ENCODE measurements at places on chromosomes 1 and 21.

- no peak for DNase-seq
These were observed 14.4 kb upstream of the CD101 start for GRCh38 chr1:116987256-116987555.

- peak; percentile 74 for DNase-seq
These were observed 93.0 kb downstream of the ABCA4 start for GRCh38 chr1:94027721-94028515.

DNA sequence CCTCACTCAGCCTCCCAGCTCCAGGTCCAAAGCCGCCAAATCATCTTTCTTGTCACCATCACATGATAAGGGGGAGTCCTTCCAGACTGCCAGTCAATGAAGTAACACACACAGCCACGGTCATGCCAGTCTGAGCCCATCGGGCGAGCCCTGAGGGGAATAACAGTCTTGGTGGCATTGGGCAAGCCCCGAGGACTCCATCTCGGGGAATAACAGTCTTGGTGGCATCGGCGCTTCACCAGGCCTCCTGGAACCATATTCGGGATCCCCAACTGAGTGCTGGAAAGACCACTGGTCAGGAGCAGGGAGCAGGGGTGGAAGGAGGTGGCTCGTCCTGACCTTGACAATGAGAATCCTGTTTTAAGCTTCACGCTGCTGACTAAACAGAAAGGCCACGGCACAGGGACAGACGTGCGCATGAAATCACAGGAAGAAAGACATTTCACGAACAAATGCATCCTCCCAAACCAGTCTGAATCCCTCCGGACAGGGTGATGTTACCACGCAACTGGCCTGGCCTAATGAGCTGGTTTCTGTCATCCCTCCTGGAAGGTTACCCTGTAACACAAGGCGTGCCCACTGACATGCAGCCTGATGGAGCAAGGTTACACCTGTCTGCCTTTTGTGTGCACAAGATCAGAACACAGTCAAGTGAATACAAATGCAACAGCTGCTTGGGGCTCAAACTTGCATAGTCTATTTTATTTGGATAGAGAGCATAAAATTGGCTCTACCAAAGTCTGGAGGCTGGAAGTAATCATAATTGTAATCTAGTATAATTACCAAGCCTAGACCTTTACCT is 517.4 kb downstream of the KIF26B start:
- no peak for DNase-seq

- no peak for DNase-seq
These were observed 151.6 kb upstream of the ZNF644 start for GRCh38 chr1:91173346-91173890.

DNA sequence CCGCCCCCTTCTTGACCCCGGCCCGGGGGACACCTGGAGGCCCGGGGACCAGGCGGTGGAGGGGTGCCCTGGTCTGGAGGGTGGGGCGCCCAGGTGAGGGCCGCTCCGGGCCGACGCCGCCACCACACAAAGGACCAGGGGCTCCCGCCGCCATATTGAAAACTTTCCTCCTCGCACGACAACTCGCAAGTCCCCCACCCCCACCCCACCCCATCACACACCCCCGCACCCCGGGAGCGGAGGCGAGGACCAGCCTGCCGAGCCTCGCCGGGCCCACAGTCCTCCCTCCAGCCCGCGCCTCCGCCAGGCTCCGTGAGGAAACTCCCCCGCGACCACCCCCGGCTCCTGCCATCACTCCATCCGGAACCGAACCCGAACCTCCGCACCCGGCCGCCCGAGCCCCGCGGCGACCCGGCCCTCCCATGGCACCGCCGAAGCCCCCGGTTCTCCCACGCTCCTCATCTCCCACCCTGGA is 733 bp downstream of the KDM5B start:
- peak; percentile 43 for DNase-seq

DNA sequence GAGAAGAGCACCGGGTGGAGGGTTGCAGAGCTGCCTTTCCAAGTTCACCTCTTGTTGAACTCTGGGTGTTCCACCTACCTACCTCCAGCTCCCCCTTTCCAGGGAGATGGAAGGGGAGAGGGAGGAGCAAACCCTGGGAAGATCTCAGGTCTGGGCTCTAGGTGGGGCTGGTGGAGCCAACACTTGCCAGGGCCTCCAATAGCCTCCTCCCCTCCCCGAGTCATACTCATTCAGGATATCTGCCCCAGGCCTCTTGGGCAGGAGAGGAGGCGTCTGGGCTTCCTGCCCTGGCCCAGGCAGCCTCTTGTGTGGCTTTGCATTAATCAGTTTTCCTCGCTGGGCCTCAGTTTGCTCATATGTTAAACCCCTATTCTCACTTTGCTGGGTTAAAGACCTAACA is 13.4 kb downstream of the RAP1GAP start:
- peak; percentile 79 for DNase-seq

GRCh38 chr1:147492207-147492606 is 49.1 kb upstream of the BCL9 start:
- DNase-seq, result no peak

- DNase-seq, result peak; percentile 64
These were observed 19.9 kb upstream of the LPAR3 start for GRCh38 chr1:84912726-84913554.

- DNase-seq, result peak; percentile 88
These were observed 25.3 kb upstream of the PEF1 start for GRCh38 chr1:31669786-31670592.

GRCh38 chr1:205914155-205914507 is 29.1 kb downstream of the SLC26A9 start:
- DNase-seq, result no peak

DNA sequence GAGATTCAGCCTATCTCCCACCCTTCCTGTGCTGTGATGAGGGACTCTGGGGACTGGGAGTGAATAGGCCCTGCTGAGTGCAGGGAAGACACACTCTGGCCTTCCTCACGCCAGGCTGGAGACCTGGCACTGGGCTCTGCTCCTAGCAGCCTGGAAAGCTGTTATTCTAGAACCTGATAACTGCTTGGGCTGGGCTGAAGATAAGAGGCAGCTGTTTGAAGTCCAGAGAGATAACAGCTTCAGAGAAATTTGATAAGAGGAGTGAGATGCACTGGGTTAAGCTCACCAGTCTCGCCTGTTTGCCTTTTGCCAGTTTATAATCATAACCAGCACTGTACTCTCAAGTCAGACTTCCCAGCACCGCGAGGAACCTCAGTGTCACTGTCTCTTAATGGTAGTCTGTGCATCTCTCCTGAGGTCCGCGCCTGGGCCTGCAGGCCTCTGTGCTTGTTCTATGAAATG is 46.6 kb upstream of the GPR37L1 start:
- DNase-seq, result no peak

- no peak for DNase-seq
These were observed 440.0 kb downstream of the MATN1 start for GRCh38 chr1:30283199-30283962.

GRCh38 chr1:8908388-8909151 is 30.1 kb upstream of the ENO1 start:
- peak; percentile 50 for DNase-seq

DNA sequence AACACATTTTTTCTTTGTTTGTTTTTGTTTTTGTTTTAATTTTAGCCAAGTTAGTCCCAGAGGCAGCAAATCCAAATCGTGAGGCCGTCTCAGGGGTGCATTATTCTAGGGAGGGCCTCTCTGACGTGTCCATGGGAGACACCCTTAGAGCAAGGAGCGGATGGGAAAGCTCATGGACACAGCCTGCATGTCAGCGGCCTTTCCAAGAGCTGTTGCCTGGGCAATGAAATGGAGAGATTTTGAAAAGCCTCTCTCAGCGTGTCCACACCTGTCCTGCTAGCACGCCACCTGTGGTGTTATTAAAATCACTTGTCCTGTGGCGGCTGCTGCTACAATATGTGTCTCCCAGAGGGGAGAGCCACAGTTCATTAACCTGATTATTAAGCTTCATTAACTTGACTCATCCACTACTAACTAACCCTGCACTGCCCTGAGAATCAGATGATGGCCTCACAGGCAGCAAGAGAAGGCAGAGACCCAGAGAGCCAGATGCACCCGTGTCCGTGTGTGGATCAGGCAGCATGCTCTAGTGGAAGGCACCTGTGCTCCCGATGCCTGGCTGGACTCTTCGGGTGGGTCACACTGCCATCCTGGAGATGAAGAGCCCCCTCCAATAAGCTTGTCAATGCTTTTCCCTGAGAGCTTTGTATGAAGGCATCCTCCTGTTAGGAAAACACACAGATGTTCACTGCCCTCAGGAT is 133.3 kb downstream of the PGBD5 start:
- DNase-seq, result peak; percentile 47

GRCh38 chr1:44208226-44208625 is 5.0 kb upstream of the DMAP1 start:
- no peak for DNase-seq

DNA sequence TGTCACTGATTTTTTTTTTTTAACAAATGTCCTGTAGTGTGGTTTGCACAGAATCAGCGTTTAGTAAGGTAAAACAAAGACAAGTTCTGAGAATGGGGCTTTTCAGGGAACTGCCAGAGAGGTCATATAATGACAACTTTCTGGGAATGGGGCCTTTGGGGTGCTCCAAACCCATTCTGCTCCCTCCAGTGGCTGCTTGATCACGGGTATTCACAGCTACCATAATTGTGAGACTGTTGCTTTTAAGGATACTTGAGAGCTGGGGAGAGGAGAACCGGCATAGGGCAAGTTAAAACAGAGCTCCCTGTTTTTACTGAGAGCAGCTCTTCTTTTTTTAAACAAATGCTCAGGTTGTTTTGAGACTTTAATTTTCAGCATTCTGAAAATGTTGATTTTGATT is 48.2 kb downstream of the CYP2J2 start:
- peak; percentile 18 for DNase-seq

DNA sequence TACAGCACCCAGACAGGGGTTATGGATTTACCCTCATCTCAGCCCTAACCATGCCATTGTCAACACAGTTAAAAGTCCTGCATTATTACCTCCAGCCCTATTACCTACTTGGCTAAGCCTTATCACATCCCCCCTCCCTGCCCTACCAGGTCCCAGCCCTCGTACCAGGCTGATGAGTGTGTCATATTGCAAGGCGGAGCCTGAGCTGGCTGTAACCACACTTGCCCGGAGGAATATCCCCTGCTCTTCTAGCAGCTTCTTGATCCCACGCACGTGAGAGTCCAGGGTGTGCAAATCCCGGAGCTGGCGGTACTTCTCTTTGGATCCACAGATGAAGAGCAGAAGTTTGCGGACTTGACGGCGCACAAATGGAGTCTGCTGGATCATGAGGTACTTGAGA is 87.4 kb downstream of the UBR4 start:
- peak; percentile 61 for DNase-seq

GRCh38 chr21:27248814-27249213 is 281.9 kb upstream of the ADAMTS5 start:
- no peak for DNase-seq

DNA sequence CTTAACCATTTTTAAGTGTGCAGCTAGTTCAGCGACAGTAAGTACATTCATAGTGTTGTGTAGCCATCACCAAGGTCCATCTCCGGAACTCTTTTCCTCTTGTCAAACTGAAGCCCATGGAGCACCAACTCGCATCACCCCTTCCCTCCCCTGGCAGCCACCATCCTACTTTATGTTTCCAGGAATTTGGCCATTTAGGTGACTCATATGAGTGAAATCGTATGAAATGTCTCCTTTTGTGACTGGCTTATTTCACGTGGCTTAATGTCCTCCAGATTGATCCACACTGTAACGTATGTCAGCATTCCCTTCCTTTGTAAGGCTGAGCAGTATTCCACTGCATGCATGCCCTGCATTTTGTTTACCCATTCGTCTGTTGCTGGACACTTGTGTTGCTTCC is 2.5 kb downstream of the COL6A2 start:
- DNase-seq, result no peak

- DNase-seq, result no peak
These were observed 392.1 kb downstream of the KIF26B start for GRCh38 chr1:245546875-245547274.

DNA sequence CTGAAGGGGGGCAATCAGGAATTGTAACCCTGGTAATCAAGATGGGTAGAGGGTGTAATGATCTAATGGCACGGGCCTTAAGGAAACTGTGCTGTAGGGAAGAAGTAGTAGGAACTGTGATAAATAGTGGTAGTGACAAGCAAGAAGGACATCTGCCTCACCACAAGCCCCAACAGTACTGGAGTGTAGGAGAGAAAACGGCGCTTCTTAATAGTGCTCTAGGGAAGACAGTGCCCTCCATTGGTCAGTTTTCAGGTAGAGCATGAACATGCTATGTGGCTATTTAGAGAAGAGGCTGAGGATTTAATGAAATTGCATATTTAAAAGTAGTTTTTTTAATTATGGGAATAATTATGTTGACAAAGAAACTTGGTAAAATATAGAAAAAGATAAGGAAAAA is 32.2 kb downstream of the SLC30A7 start:
- DNase-seq, result no peak

- no peak for DNase-seq
These were observed 9.0 kb downstream of the TRAF5 start for GRCh38 chr1:211335522-211336157.

DNA sequence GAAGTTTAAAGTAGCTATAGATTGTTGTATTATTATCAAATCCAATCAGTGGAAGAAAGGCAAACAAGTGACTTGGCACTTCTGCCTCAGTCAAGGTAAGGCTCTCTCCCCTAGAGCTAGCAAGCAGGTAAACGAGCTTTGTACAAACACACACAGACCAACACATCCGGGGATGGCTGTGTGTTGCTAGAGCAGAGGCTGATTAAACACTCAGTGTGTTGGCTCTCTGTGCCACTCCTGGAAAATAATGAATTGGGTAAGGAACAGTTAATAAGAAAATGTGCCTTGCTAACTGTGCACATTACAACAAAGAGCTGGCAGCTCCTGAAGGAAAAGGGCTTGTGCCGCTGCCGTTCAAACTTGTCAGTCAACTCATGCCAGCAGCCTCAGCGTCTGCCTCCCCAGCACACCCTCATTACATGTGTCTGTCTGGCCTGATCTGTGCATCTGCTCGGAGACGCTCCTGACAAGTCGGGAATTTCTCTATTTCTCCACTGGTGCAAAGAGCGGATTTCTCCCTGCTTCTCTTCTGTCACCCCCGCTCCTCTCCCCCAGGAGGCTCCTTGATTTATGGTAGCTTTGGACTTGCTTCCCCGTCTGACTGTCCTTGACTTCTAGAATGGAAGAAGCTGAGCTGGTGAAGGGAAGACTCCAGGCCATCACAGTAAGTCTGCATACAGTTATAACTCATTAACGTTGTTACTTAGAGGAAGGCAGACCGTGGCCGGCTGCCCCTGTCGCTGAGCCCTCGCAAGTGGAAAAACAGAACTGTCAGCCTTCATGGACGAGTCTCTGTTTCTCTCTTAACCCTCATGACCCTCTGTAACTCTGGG is at the start of gene PALMD:
TSS of gene PALMD (plus strand) at position 415 of the 833 bp plus-strand sequence. CDS start at position 620, 205 bp downstream.
- DNase-seq, result peak; percentile 90

- DNase-seq, result peak; percentile 57
These were observed 32.1 kb downstream of the ARID4B start for GRCh38 chr1:235295902-235296350.

- no peak for DNase-seq
These were observed 244.2 kb upstream of the JUN start for GRCh38 chr1:59028048-59028447.

DNA sequence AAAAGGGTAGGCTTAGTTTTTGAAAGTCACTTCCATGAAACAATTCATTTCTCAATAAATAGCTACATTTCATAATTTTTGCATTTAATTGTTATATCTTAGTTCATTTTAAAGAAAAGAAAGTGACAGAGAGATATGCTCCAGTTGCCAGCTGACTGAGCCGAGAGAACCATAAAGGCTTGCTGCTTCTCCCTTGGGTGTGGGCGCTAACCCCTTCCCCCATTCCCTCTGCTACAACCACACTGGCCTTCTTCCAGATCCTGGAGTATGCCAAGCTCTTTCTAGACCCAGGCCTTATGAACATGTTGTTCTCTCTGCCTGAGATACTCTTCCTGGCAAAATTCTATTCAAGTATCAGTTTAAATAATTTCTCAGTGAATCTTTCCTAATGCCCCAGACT is 12.3 kb downstream of the SORT1 start:
- DNase-seq, result no peak

GRCh38 chr21:37670883-37671282 is 245.4 kb downstream of the KCNJ6 start:
- peak; percentile 49 for DNase-seq
